ENCODE measurements at places on chromosomes 11 and 22. TPM values are rescaled to one million over a fixed set of nuclear protein-coding genes. Genes with fewer than 3 reads are reported as not detected.

DNA sequence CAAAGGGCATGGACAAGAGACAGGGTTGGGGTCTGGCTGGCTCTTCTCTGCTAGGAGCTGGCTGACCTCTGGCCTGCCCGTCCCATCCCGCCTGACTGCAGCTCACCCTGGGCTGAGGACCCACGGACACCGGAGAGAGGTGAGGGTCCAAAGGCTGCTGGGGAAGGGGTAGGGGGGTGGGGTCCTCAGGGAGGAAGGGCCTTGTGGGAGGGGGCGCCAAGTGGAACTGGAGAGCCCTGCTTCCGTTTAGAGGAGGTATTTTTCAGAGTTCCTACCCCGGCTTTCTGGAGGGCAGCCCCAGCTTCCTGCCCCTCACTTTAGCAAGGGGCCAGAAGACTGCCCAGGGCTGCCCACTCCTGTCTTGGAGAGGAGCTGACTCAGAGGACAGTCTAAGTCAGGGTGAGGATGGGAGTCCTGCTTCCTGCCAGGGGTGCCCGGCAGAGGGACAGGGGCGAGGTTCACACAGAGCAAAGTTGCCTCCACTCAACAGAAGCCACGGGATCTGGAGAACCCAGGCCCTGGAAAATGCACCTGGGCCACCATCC is 7.1 kb downstream of the LARGE2 start:
- no peak overlapping the region for H3K27ac ChIP-seq
- 0 out of 2 replicates have a peak, but pooled peaks cover 4% of the 10 kb centered on the region for H3K4me1 ChIP-seq
- no peak for DNase-seq
- no peaks in the 10 kb centered on the region for H3K27me3 ChIP-seq
- no peak overlapping the region for H3K4me3 ChIP-seq

- DNase-seq: no peak
- no peak overlapping the region for H3K4me3 ChIP-seq
- H3K36me3 ChIP-seq: 0 out of 2 replicates have a peak, but pooled peaks cover 7% of the 10 kb centered on the region
- peak overlapping the region; percentile 85 for H3K27ac ChIP-seq
- peaks cover 66% of the 10 kb centered on the region for H3K4me1 ChIP-seq
Observed at GRCh38 chr11:12215181-12215593, 104.8 kb downstream of the MICAL2 start.

- no peaks in the 10 kb centered on the region for H3K27me3 ChIP-seq
- H3K4me1 ChIP-seq: no peaks in the 10 kb centered on the region
- H3K27ac ChIP-seq: no peak overlapping the region
- DNase-seq: no peak
- H3K36me3 ChIP-seq: no peaks in the 10 kb centered on the region
- no peak overlapping the region for H3K4me3 ChIP-seq
Observed at GRCh38 chr11:44351898-44352498, 42.1 kb upstream of the ALX4 start.

DNA sequence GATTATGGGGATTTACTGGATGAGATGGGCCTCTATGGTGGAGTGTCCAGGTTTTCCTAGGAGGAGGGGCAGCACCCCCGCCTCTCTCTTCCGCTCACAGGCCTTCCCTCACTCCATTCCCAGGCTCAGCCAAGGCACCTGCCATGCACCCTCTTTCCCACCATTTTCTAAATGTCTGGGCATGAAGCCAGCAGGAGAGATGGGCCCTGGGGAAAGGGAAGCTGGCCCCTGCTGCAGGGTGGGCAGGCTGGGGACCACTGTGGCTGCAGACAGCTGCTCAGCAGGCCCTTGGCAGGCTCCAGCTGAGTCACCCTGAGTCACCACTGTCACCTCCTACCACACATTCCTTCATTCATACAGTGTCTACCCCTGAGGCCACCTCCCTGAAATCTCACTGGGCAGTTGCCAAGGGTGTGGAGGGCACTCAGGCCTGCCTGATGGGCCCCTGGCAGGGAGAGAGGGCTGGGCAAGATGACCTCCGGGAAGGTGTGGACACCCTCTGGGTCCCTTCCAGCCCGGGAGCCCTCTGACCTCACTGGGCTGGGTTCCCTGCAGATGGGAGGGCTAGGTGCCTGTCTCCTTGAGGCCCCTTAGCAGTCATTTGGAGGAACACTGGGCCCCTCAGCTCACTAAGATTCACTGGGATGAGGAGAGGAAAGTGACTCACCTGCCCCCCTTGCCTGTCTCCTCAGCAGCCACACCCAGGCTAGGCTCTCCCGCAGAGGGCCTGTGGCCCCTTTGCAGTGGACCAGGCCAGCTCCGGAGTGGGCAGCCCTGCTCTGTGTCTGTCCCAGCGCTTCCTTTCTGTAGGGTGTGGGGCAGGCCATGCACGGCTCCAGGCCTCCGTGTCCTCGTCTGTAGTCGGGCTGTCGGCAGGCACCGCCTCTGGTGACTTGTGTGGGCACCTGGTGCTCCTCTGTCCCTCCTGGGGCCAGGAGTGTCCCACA is 7.8 kb downstream of the MYEOV start:
- peak; percentile 100 for DNase-seq
- H3K4me1 ChIP-seq: peaks cover 75% of the 10 kb centered on the region
- peak overlapping the region; percentile 98 for H3K27ac ChIP-seq
- no peaks in the 10 kb centered on the region for H3K27me3 ChIP-seq
- H3K4me3 ChIP-seq: peak overlapping the region; percentile 97

- no peaks in the 10 kb centered on the region for H3K36me3 ChIP-seq
- H3K4me3 ChIP-seq: no peak overlapping the region
- H3K27me3 ChIP-seq: 0 out of 2 replicates have a peak, but pooled peaks cover 7% of the 10 kb centered on the region
- no peaks in the 10 kb centered on the region for H3K4me1 ChIP-seq
- DNase-seq: no peak
- H3K27ac ChIP-seq: no peak overlapping the region
Observed at GRCh38 chr11:115522302-115522701, 18.1 kb upstream of the CADM1 start.

- H3K27me3 ChIP-seq: no peaks in the 10 kb centered on the region
- no peak for DNase-seq
- peaks cover under 1% of the 10 kb centered on the region for H3K4me1 ChIP-seq
- no peak overlapping the region for H3K4me3 ChIP-seq
- no peak overlapping the region for H3K27ac ChIP-seq
- 0 out of 2 replicates have a peak, but pooled peaks cover 2% of the 10 kb centered on the region for H3K36me3 ChIP-seq
Observed at GRCh38 chr11:118657238-118657637, 22.2 kb downstream of the TREH start.

DNA sequence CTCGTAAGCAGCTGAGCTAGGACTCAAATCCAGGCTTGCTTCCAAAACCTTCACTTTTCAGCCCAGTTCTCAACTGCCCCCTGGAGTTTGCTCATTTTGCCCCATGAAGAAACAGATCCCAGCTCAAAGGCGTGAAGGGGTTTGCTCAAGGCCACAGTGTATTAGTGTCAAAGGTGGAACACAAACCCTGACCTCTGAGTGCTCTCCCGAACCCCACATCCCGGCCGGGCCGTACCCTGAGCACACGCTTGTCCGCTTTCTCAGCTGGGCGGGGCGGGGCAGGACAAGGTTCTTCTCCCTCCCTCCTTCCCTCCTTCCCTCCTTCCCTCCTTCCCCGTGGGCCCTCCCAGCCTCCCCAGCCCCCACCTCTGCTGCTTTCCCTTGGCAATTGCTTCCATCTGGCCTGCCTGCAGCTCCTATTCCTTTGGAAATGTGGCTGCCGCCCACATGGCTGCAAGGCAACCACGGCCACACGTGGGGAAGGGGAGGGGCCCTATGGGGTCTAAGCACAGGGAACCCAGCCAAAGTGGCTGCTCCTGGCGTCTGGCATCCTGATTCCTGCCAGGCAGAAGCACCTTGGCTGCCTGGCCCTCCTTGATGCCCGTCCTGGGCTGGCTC is 4.1 kb downstream of the ST3GAL4 start:
- no peaks in the 10 kb centered on the region for H3K27me3 ChIP-seq
- no peak overlapping the region for H3K27ac ChIP-seq
- H3K36me3 ChIP-seq: no peaks in the 10 kb centered on the region
- peaks cover 64% of the 10 kb centered on the region for H3K4me1 ChIP-seq
- DNase-seq: no peak

DNA sequence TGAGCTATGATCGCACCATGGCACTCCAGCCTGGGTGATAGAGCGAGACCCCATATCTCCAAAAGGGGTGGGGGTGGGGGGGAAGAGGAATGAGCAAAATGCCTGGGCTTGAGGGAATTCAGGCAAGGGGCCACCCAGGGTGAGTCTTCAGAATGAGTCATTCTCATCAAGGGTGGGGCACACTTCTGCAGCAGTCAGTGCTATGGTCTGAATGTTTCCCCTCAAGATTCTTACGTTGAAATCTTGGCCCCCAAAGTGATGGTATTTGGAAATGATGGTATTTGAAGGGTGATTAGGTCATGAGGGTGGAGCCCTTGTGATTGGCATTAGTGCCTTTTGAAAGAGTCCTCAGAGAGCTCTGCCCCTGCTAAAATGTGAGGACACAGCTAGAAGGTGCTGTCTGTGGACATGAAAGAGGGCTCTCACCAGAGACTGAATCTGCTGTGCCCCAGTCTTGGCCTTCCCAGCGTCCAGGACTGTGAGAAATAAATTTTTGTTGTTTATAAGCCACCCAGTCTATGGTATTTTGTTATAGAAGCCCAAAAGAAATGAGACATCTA is 86.4 kb upstream of the THY1 start:
- H3K27ac ChIP-seq: no peak overlapping the region
- H3K27me3 ChIP-seq: peaks cover 45% of the 10 kb centered on the region
- no peak for DNase-seq
- H3K36me3 ChIP-seq: no peaks in the 10 kb centered on the region

DNA sequence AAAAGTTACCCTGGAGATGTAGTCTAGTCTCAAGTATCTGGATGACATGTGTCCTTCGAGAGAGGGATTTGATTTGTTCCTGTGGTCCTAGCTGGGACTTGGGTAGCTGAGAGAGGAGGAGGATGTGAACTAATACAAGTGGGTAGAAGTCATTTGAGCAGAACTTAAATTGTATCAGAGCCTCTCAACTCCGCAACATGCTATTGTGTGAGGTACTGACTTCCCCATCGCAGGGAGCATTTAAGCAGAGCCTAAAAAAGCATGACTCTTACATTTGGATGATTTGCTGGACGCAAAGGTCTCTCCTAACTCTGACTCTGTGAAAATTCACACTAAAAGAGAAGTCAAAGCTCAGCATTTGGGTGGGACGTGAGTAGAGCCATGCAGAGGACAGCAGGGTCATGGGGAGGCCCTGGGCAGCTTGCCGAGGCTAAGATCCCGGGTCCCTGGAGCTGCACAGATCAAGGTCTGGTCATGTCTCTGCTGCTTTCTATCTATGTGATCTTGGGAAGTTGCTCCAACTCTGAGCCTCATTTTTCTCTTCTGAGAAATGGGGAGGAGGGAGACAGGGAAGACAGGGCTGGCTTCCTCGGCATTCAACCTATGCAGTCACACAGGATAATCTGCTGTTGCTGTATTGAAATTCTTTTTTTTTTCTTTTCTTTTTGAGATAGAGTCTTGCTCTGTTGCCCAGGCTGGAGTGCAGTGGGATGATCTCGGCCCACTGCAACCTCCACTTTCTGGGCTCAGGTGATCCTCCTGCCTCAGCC is 44.9 kb downstream of the CD82 start:
- no peak overlapping the region for H3K27ac ChIP-seq
- H3K4me3 ChIP-seq: no peak overlapping the region
- no peaks in the 10 kb centered on the region for H3K4me1 ChIP-seq
- no peaks in the 10 kb centered on the region for H3K27me3 ChIP-seq
- no peaks in the 10 kb centered on the region for H3K36me3 ChIP-seq

GRCh38 chr11:108780119-108780518 is 115.2 kb downstream of the DDX10 start:
- H3K4me1 ChIP-seq: no peaks in the 10 kb centered on the region
- H3K27me3 ChIP-seq: no peaks in the 10 kb centered on the region
- H3K36me3 ChIP-seq: 0 out of 2 replicates have a peak, but pooled peaks cover under 1% of the 10 kb centered on the region
- no peak overlapping the region for H3K27ac ChIP-seq
- no peak for DNase-seq

GRCh38 chr11:111674941-111675340 is 72.7 kb downstream of the SIK2 start:
- H3K27me3 ChIP-seq: no peaks in the 10 kb centered on the region
- H3K36me3 ChIP-seq: peaks cover 29% of the 10 kb centered on the region
- no peak overlapping the region for H3K4me3 ChIP-seq
- no peak for DNase-seq

DNA sequence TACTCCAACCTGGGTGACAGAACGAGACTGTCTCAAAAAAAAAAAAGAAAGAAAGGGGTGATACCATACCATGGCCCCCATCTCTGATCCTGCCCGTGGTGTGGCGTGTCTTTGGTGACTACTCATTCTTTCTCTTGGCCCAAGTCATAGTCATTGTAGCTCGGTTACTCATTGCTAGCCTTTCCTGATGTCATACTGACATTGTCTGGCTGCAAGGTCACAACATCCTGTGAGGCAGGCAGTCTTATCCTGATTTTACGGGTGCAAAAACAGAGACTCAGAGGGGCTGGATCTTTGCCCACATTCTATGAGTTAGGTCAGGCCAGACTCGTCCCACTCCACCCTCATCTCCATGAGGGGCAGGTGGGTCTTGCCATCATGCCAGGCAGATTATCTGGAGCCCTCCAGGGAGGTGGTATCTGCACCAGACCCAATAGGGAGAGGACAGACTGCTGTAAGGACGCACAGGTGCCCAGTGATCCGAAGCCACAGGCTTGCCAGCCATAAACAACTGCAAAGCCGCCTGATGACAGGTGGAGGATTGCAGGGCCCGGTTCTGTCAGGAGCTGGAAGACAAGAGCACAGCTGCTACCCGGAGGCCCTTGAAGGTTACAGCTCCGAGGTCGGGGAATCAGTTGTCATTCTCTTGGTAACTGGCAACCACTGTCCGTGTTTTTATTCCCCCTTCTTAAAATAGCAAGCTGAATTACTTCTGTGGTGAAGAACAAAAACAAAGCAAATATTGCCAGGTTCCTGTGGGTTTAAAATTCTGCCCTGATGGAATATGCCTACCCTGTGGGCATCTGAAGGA is 13.8 kb downstream of the TOM1 start:
- no peaks in the 10 kb centered on the region for H3K27me3 ChIP-seq
- H3K4me3 ChIP-seq: no peak overlapping the region
- peak overlapping the region; percentile 74 for H3K27ac ChIP-seq
- DNase-seq: peak; percentile 23
- peaks cover 64% of the 10 kb centered on the region for H3K4me1 ChIP-seq

- H3K4me1 ChIP-seq: peaks cover 53% of the 10 kb centered on the region
- no peaks in the 10 kb centered on the region for H3K27me3 ChIP-seq
- H3K4me3 ChIP-seq: peak overlapping the region; percentile 96
- H3K27ac ChIP-seq: peak overlapping the region; percentile 38
Observed at GRCh38 chr11:33773404-33773986, 825 bp downstream of the FBXO3 start.

- no peaks in the 10 kb centered on the region for H3K27me3 ChIP-seq
- no peaks in the 10 kb centered on the region for H3K36me3 ChIP-seq
- H3K4me1 ChIP-seq: no peaks in the 10 kb centered on the region
- no peak overlapping the region for H3K4me3 ChIP-seq
- DNase-seq: no peak
Observed at GRCh38 chr11:85930879-85931366, 75.7 kb downstream of the CCDC83 start.

GRCh38 chr11:100224541-100225034 is 462.5 kb upstream of the ARHGAP42 start:
- no peak overlapping the region for H3K27ac ChIP-seq
- H3K27me3 ChIP-seq: no peaks in the 10 kb centered on the region
- no peak overlapping the region for H3K4me3 ChIP-seq
- DNase-seq: no peak
- no peaks in the 10 kb centered on the region for H3K4me1 ChIP-seq
- H3K36me3 ChIP-seq: no peaks in the 10 kb centered on the region

The OR8G1 gene
- total RNA-seq: not detected

The APOL5 gene
- not detected for total RNA-seq

The DEFB131B gene
- total RNA-seq: not detected

The KLHL22 gene
- 17.7 TPM for total RNA-seq

The RAB36 gene
- 5.8 TPM for total RNA-seq

The C11orf42 gene
- total RNA-seq: not detected

The PELI3 gene
- 18.0 TPM for total RNA-seq

The OR52I1 gene
- 0.15 TPM for total RNA-seq
